ENCODE measurements at places on chromosomes 2 and 18.
A peak's percentile ranks its signal among the peaks of the same experiment; 100 is the strongest.

DNA sequence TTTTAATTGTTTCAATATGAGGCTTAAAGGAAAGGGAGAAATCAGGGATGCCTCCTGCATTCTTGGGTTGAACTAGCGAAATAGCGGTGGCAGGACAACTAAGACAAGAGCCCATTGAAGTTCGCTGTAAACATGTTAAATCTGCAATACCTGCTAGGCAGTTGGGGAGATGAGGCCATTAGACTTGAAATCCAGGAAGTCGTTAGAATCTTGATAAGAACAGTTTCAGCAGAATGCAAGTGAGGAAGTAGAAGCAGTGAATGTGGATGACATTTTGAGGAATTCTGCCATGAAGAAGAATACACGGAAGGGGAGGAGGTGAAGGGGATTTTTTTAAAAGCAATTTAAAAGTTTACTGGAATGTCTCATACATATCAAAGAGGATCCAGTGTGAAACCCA lies 109.7 kb downstream of the LPIN1 start:
- no peak for DNase-seq

- DNase-seq, result no peak
Observed at GRCh38 chr2:44107086-44107740, 61.5 kb upstream of the PPM1B start.

- DNase-seq, result peak; percentile 36
Observed at GRCh38 chr18:79681484-79682387, 2.1 kb downstream of the CTDP1 start.

DNA sequence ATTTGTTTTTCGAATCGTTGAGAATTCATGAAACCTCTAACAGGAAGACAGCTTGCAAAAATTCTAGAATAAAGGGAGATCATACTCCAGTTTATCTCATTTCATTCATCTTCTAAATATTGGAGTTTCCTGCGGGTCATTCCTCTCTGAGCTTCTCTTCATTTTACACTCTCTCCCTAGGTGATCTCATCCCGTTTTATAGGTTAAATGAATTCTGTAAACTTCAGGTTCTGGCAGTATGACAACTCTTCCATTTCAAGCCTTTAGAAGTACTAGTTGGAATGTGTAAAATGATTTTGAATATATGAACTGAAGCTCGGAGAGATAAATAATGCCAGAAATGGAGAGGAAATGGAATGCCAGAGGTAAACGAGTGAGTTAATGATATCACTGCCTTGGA lies 312.4 kb downstream of the METTL4 start:
- DNase-seq, result no peak

DNA sequence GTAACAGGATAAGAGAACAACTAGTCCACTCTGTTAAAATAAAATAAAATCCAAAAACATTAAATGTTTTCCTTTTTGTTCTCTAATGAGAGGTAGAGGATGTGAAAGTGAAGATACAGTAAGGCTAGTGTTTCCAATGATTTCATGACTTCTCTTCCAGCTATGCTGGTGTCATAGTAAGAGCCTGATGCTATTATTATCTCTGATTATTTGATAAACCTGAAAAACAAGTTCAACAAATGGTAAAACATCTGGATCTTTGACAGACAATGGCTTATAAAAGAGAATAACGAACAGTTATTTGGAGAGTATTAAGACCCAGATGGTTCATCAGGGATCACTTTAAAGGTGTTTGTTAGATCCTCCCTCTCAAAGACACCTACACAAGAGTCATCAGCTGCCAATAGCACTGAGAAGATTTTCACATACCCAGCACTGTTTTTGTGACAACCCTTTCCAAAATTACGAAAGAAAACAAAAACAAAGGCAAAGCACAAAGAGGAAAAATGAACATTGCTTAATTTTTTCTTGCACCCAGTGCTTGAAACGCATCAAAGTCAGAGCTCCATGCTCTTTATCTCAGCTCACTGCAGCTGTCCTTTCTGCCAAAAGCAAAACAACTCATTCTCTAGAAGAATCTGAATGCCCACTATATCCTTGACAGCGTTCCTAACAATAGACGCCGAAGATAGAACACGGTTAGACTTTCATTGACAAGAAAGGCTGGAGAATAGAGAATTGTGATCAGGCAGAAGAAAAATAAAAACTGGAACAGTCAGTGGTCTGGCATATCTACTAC lies 168.6 kb downstream of the SLC8A1 start:
- no peak for DNase-seq

- no peak for DNase-seq
Observed at GRCh38 chr18:55233857-55234256, 274.6 kb upstream of the CCDC68 start.

DNA sequence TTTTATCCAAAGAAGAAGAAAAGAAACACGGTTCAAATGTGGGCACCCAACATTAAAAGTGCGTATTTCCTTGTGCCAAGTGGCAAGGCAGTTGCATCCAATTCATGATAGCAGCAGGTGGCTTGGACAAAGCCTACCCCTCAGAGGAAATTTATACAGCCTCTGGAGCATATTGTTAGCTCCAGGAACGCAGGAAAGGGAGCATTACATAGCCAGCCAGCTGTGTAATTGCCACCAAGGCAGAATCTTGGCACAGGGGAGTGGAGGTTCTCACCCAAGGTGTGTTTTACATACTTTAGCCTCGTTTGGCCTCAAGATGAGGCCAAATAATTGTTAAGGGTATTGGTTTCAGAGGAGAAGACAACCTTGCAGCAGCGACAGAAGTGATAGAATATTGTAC lies 526.9 kb downstream of the TMEM182 start:
- no peak for DNase-seq

GRCh38 chr2:104025295-104025694 lies 828.6 kb upstream of the POU3F3 start:
- DNase-seq, result no peak

- no peak for DNase-seq
Observed at GRCh38 chr2:174970092-174970491, 35.1 kb downstream of the CHN1 start.

DNA sequence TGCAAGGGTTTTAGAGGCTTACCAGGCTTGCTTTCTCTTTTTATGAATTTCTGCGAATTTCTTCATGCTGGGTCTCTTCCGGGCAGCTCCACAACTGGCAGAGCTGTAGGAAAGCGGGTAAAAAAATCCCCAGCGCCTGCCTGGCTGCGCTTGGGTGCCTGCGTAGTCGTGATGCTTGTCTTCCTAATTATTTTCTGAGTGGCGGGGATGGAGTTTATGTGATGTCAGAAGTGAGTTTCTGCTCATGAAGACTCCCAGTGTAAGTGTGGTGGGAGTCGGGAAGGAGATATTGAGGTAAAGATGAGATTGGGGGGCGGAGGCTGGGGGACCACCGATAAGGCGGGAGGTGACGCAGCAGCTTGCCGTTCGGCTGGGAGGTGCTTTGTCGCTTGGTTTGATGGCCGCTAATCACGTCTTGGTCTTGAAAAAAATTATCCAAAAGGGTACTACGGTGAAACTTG lies 229.8 kb downstream of the LDLRAD4 start:
- DNase-seq, result no peak

DNA sequence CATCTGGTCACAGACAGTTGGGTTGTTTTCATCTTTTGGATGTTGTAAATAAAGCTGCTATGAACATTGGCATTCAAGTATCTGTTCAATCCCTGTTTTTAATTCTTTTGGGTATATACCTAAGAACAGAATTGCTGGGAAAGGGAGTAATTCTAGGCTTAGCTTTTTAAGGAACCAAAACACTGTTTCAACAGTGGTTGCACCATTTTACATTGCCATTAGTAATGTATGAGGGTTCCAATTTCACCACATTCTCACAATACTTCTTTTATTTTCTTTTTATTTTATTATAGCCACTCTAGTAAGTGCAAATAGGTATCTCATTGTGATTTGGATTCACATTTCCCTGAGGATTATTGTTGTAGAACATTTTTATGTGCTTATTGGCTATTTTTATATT lies 108.9 kb upstream of the GLS start:
- no peak for DNase-seq

GRCh38 chr2:122266636-122267035 lies 511.2 kb downstream of the TSN start:
- DNase-seq, result no peak

- no peak for DNase-seq
Observed at GRCh38 chr18:74499633-74500032, 3.5 kb downstream of the CNDP2 start.

GRCh38 chr2:2577407-2577831 lies 246.3 kb upstream of the MYT1L start:
- DNase-seq, result no peak

GRCh38 chr2:206688990-206689389 lies 29.2 kb downstream of the DYTN start:
- no peak for DNase-seq

DNA sequence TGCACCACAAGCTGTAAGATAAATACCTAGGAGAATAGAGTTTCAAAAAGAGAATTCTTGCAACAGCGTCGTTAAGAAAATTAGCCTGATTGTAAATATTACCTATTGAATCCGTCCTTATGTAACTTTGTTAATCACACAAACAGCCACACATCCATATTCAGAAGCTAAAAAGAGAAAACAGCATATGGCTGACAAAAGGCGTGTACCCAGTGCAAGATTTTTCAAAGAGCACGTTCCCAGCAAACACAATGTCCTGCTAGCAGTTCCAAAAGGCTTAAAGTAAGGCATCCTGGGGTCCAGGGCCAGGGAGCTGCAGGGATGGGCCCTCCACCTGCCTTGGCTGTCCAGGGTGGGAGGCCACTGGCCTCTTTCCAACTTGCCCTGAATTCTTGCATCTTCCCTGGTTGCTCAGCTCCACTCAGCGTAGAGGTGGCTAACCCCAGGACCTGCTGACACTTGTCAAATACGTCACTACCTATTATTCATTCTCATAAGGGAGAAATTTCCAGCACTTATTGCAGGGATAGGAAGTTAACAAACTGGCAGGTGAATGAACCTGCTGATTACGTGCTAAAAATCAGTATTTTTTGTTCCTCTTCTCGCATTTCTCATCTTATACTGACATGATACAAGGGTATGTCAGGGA lies 102.1 kb upstream of the NEDD4L start:
- no peak for DNase-seq
